ENCODE measurements at places on chromosomes 1 and 21.

- no peaks in the 10 kb centered on the region for H3K36me3 ChIP-seq
- no peak for DNase-seq
- peaks cover 62% of the 10 kb centered on the region for H3K4me1 ChIP-seq
- no peak overlapping the region for H3K27ac ChIP-seq
- H3K27me3 ChIP-seq = peaks cover 44% of the 10 kb centered on the region
Measured at GRCh38 chr21:36700971-36701755, 2.2 kb downstream of the SIM2 start.

DNA sequence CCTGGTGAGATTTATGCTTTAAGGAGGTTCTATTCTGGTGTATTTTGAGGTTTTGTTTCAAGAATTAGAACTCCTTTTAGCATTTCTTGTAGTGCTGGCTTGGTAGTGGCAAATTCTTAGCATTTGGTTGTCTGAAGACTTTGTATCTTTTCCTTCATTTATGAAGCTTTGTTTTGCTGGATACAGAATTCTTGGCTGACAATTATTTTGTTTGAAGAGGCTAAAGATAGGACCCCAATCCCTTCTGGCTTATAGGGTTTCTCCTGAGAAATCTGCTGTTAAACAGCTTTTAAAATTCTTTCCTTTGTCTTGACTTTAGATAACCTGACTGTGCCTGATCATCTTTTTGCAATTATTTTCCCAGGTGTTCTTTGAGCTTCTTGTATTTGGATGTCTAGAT is 58.6 kb downstream of the GPR137B start:
- H3K27me3 ChIP-seq = no peaks in the 10 kb centered on the region
- DNase-seq = no peak
- H3K36me3 ChIP-seq = peaks cover 29% of the 10 kb centered on the region
- no peak overlapping the region for H3K4me3 ChIP-seq
- H3K27ac ChIP-seq = no peak overlapping the region

DNA sequence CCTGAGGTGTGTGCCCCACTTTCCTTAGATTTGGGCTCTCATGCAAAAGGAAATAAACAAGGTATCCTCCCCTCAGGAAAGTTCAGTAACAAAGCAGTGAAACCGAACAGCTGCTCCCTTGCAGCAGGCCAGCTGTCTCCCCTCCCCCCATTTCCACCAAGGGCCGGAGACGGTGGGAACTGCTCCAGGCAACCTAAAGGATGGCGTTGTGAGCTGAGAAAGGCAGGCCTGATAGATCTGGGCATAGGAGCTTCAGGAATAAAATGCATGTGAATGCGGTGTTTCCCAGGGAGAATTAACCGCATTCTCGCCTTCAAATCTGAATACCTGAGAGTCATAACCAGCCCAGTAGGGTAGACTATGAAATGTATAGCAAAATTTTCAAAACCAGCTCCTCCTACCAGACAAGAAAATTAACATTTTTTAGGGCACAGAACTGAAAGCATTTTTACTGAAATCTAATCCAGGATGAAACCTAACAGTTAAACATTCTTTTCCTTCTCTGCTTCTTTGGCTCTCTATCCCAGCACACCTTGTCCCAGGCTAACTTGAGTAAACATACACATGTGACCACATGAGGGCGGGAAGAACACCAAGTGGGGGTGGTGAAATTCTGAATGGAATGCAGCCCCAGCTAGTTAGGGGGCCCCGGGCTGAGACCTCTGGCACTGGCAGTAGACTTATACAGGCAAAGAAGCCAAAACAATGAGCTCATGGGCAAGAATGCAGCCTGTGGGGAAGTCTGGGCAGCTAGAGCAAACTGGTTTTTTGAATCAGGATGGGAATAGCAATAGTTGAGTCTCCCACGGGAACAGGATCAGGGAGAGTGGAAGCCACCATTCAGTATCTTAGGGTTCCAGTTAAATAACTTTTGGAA is 11.5 kb downstream of the MCL1 start:
- peaks cover 100% of the 10 kb centered on the region for H3K4me1 ChIP-seq
- H3K4me3 ChIP-seq = peak overlapping the region; percentile 31
- H3K36me3 ChIP-seq = peaks cover 18% of the 10 kb centered on the region

DNA sequence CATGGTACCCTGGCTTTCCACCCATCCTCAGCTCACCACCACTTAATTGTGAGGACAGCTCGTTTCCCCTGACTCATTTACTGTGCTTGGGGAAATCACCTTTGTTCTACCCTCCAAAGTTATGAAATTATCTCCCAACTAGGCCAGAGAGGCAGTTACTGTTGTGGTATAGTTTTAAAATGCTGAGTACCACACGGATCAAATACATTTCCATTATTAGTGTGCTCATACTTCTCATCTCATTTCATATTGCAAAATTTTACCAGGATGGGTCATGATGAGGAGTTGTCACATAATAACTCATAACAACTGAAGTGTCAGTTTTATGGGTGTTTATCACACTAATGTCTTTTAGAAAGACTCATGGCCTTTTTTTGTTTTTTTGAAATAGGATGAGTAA is 9.2 kb upstream of the OR2B11 start:
- no peak overlapping the region for H3K4me3 ChIP-seq
- no peaks in the 10 kb centered on the region for H3K36me3 ChIP-seq
- H3K27me3 ChIP-seq = no peaks in the 10 kb centered on the region
- no peaks in the 10 kb centered on the region for H3K4me1 ChIP-seq

DNA sequence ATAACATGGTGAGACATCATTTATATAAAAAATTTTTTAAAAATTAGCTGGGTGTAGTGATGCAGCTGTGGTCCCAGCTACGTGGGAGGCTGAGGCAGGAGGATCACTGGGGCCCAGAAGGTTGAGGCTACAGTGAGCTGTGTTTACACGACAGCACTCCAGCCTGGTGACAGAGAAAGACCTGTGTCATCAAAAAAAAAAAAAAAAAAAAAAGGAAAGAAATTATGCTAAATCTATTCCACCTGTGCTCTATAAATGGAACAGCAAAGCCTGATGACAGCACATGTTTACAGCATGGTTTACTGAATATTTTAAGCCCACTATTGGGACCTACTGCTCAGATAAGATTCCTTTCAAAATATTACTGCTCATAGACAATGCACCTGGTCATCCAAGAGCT is 217.6 kb downstream of the PRDM2 start:
- no peaks in the 10 kb centered on the region for H3K36me3 ChIP-seq
- no peaks in the 10 kb centered on the region for H3K4me1 ChIP-seq
- no peak overlapping the region for H3K27ac ChIP-seq

DNA sequence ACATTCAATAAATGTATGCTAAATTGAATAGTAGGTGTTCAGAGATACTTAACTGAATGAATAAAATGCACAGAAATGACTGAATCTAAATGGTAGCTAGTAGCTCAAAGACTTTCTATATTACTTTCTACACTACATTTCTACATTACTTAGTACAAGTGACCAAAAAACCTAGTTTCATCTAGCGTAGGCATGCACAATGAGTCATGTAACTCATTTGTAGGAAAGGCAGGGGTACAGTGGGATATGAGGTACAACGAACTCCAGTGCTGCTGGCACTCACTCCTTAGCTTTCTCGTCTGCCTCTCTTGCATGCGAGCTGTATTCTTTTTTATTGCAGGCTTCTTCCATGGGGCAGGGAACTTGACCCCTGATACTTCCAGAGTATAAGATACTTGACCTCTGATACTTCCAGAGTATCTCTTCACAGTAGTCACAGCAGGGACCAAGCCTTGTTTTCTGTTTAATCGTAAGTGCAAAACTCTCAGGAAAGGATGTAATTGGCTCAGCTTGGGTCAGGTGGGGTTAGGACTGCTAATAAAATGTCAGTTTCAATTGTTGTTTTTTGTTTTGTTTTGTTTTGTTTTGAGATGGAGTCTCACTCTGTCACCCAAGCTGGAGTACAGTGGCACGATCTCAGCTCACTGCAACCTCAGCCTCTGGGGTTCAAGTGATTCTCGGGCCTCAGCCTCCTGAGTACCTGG is 4.9 kb upstream of the ATP2B4 start:
- H3K36me3 ChIP-seq = no peaks in the 10 kb centered on the region
- no peak overlapping the region for H3K4me3 ChIP-seq
- DNase-seq = no peak
- H3K27ac ChIP-seq = no peak overlapping the region

DNA sequence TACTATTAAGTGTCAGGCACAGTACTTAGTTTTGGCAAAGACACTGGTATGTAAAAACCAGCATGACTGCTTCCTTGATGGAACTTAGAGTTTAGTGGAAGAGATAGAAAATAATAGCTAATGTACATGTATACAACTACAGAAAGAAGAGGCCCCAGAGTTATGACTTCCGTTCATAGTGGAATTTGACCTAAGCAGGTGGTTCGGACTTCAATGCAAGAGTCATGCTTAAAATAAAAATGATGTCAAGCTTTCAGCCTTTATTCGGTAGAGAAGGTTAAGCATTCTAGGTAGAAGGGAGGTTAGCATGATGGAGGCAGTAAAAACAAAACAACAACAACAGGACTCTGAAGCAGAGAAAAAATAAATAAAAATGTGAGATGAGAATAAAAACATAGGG is 165.9 kb downstream of the KCNT2 start:
- H3K27me3 ChIP-seq = no peaks in the 10 kb centered on the region
- no peak for DNase-seq
- no peak overlapping the region for H3K4me3 ChIP-seq
- H3K27ac ChIP-seq = no peak overlapping the region

- H3K4me3 ChIP-seq = no peak overlapping the region
- H3K27ac ChIP-seq = no peak overlapping the region
- no peak for DNase-seq
- H3K36me3 ChIP-seq = no peaks in the 10 kb centered on the region
- no peaks in the 10 kb centered on the region for H3K4me1 ChIP-seq
- no peaks in the 10 kb centered on the region for H3K27me3 ChIP-seq
Measured at GRCh38 chr1:166933633-166934032, 41.7 kb downstream of the ILDR2 start.

- no peaks in the 10 kb centered on the region for H3K27me3 ChIP-seq
- H3K4me1 ChIP-seq = no peaks in the 10 kb centered on the region
- no peak overlapping the region for H3K27ac ChIP-seq
- DNase-seq = no peak
Measured at GRCh38 chr21:22096314-22096713, 1098.1 kb downstream of the NCAM2 start.

DNA sequence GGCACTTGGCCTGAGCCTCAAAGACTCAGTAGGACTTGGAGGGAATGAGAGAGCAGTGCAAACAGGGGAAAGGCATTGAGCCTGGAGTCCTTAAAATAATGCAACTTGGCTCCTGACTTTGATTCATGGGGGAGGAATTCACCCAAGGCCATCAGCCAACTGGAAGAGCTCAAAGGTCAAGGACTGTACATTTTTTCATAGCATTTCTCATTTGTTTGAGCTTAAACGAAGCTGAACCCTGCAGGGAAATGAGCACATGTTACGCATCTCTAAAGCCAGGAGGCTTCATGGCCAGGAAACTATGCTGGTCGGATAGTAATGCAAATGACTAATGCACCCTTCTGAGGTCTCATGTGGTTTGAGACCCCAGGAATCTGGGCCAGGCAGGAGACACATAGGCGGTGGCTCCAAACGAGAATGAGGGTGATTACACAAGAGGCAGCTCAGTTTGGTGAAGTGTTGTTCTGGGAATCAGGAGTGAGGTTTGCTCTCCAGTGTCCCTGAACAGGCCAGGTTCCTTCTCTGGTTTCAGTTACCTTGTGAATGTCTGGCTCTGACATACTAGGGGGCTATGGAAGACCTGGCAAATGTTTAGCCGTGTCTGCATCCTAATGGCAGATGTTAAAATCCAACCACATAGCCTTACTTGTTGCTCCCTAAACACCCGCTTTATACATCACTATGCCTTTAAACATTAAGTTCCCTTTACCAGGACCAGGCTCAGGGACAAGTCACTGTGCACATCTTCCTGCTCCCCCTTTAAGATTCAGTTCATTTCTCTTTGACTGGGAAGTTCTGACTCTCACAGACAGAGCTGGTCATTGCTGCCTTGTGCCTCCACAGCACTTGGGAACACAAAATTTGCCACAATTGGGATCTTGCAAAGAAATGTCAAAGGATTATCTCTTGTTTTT is 503.9 kb upstream of the USP24 start:
- H3K4me1 ChIP-seq = peaks cover 28% of the 10 kb centered on the region
- H3K27me3 ChIP-seq = no peaks in the 10 kb centered on the region
- DNase-seq = peak; percentile 98
- H3K36me3 ChIP-seq = no peaks in the 10 kb centered on the region
- peak overlapping the region; percentile 82 for H3K27ac ChIP-seq

DNA sequence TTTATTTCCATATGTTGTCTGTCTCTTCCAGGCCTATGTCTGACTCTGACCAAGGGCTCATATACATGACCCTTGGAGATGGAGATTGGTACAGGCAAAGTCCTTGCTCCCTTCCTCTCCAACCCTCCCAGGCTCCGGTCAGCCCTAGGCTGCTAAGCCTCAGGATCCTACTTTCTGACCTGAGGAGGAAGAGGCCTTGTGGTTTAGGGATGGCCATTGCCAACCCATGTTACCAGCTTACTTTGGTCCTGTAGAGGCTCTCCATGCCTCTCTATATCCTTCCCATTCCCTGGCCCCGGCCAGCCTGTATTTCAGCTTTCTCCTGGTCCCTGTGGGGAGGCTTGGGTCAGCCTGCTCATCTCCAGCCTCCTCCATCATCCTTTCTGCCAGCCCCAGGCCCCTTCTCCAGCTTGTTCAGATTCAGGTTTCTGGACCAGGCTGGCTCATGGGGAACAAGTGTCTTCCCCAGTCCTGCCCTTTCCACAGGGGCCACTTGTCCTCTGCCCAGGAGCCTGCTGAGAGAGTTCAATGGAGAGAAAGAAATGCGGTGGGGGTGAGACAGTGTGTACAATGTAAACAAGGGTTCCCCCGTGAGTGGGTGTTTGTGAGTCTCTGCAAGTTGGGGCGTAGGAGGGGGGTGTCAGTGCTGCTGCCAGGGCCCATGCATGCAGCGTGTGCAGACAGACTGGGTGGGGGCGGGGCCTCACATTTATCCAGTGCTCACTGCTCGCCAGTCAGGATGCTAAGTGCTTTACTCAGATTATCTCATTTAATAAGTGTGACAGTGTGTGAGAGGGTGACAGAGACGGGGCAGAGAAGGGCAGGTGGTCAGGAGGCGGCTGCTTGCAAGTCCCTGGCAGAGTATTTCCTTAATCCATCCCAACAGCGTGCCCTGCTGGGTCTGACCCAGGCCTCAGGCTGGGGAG is 31.3 kb upstream of the FOXO6 start:
- no peaks in the 10 kb centered on the region for H3K36me3 ChIP-seq
- no peaks in the 10 kb centered on the region for H3K27me3 ChIP-seq
- H3K27ac ChIP-seq = no peak overlapping the region
- H3K4me1 ChIP-seq = no peaks in the 10 kb centered on the region
- H3K4me3 ChIP-seq = no peak overlapping the region

GRCh38 chr1:89668961-89669360 is 36.0 kb downstream of the LRRC8C start:
- H3K27me3 ChIP-seq = no peaks in the 10 kb centered on the region
- H3K27ac ChIP-seq = no peak overlapping the region
- peaks cover 12% of the 10 kb centered on the region for H3K4me1 ChIP-seq
- H3K4me3 ChIP-seq = no peak overlapping the region
- no peaks in the 10 kb centered on the region for H3K36me3 ChIP-seq

GRCh38 chr1:157193702-157194391 is 55.7 kb upstream of the ETV3 start:
- H3K4me3 ChIP-seq = no peak overlapping the region
- H3K27ac ChIP-seq = no peak overlapping the region
- no peaks in the 10 kb centered on the region for H3K36me3 ChIP-seq
- H3K27me3 ChIP-seq = no peaks in the 10 kb centered on the region
- peak; percentile 91 for DNase-seq

- H3K27ac ChIP-seq = no peak overlapping the region
- no peaks in the 10 kb centered on the region for H3K4me1 ChIP-seq
- H3K36me3 ChIP-seq = no peaks in the 10 kb centered on the region
- no peak overlapping the region for H3K4me3 ChIP-seq
- no peak for DNase-seq
Measured at GRCh38 chr1:153277852-153278251, 18.4 kb downstream of the LORICRIN start.

- H3K27me3 ChIP-seq = no peaks in the 10 kb centered on the region
- no peaks in the 10 kb centered on the region for H3K4me1 ChIP-seq
- no peak for DNase-seq
- H3K36me3 ChIP-seq = no peaks in the 10 kb centered on the region
Measured at GRCh38 chr1:2966449-2967328, 54.6 kb upstream of the ACTRT2 start.
